ENCODE measurements at places on chromosomes 6 and 20. TPM values are rescaled to one million over a fixed set of nuclear protein-coding genes. Genes with fewer than 3 reads are reported as not detected.

The LRRC73 gene
- total RNA-seq: 0.50 TPM

The SMAP1 gene
- 20.8 TPM for total RNA-seq

The OPRL1 gene
- total RNA-seq: 1.9 TPM

The OXT gene
- not detected for total RNA-seq

The FAM83B gene
- under 0.01 TPM for total RNA-seq

The SALL4 gene
- 0.15 TPM for total RNA-seq

The HSPA1L gene
- total RNA-seq: 1.5 TPM

The SRSF12 gene
- total RNA-seq: not detected

The OR2B6 gene
- total RNA-seq: not detected

The GPX5 gene
- not detected for total RNA-seq

The MLN gene
- not detected for total RNA-seq

The SAPCD1 gene
- total RNA-seq: 1.9 TPM

The SLC22A16 gene
- total RNA-seq: 0.15 TPM

The METTL24 gene
- 0.44 TPM for total RNA-seq

The TBX18 gene
- total RNA-seq: 55.7 TPM

The SAMD5 gene
- total RNA-seq: 2.6 TPM

The HLA-DRB5 gene
- 0.15 TPM for total RNA-seq

The GSTA2 gene
- not detected for total RNA-seq

The LY6G5B gene
- total RNA-seq: 3.8 TPM

The CST4 gene
- not detected for total RNA-seq

The HLA-G gene
- not detected for total RNA-seq

The CLDN20 gene
- total RNA-seq: not detected

The ADGRF5 gene
- total RNA-seq: under 0.01 TPM

The PSORS1C1 gene
- 0.29 TPM for total RNA-seq

The TINAG gene
- total RNA-seq: not detected

The GSTA3 gene
- total RNA-seq: not detected

The LY6G6C gene
- not detected for total RNA-seq

The CCN6 gene
- total RNA-seq: not detected

The ZBTB24 gene
- 7.0 TPM for total RNA-seq

The NTSR1 gene
- 0.66 TPM for total RNA-seq

The SLC52A3 gene
- total RNA-seq: not detected

The ADAM33 gene
- total RNA-seq: 136 TPM

The GGTLC1 gene
- total RNA-seq: not detected

The SLC35D3 gene
- total RNA-seq: not detected

The MTHFD1L gene
- total RNA-seq: 41.7 TPM

The OR2J3 gene
- total RNA-seq: not detected

Data from smooth muscle cell of trachea (primary cell).